ENCODE measurements at places on chromosomes 2 and 18.

DNA sequence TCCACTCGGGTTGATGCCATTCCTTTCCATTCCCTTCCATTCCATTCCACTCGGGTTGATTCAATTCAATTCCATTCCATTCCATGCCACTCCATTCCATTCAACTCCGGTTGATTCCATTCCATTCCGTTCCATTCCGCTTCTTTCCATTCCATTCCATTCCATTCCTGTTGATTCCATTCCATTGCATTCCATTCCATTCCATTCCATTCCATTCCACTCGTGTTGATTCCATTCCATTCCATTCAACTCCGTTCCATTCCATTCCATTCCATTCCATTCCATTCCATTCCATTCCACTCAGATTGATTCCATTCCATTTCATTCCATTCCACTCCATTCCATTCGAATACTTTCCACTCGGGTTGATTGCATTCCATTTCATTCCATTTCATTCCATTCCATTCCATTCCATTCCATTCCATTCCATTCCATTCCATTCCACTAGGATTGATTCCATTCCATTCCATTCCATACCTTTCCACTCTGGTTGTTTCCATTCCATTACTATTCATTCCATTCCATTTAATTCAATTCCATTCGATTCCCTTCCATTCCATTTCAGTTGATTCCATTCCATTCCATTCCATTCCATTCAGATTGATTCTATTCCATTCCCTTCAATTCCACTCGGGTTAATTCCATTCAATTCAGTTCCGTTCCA, 1141.8 kb downstream of the RPIA start:
- DNase-seq, result no peak

DNA sequence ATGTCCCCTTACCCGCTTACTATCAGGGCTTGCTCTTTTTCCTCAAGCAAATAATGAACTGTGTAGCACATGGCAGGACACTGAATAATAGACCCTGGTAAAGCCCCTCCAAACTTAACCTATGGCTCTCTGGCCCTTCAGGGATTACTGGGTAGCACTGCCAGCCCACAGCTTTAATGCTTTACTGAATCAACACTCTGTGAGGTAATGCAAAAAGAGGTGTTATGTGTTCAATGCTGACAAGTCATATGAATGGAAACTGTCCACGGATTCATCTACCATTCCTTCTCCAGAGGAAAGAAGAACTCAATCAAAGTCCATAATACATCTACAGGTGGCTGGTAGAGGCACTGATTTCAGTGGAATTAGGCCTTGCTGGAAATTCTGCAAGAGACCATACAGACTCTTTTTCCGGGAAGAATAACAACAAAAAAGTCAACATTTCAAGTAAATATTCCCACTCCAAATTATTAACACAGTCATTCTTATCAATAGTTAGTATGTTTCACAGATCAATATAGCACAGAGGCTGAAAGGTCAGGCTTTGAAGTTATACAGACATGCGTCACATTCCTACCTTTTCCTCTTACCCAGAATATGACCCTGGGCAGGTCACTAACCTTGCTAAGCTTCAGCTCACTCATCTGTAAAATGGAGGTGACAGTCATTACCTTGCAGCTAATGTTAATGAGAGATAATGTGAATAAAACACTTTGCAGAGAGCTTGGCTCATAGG, 13.8 kb upstream of the MYOM1 start:
- DNase-seq, result no peak

DNA sequence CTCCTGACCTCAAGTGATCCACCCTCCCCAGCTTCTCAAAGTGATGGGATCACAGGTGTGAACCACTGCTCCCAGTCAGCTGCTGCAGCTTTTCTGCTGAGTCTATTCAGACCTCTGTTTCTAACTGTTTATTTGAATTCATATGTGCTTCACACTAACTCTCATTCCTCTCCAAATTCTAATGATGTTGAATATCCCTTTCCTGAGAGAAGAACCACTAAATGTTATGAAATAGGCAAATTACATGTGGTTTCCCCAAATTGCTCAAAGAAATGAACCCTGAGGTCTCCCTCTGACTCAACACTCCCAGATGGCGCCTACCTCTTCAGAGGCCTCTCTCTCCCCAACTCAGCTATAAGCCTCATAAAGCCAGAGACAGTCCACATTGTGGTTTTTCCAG, 98.6 kb downstream of the IRS1 start:
- peak; percentile 90 for DNase-seq

DNA sequence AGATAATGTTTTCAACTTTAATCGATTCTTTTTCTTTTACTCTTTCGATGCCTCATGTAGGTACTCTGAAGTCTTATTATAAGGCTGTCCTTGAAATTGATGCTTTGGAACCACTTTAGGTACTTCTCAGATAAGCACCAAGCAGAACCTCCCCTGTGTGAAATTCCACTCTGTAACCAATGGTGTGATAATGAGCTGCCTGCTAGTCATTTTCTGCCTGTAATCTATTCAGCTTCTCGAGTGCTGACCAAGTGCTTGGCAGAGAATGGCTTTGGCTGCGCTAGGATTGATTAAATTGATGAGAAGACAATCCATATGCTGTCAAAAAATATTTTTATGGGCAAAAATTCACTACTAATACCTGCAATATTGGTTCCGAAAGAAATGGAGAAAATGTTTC, 132.1 kb upstream of the STON1 start:
- no peak for DNase-seq

DNA sequence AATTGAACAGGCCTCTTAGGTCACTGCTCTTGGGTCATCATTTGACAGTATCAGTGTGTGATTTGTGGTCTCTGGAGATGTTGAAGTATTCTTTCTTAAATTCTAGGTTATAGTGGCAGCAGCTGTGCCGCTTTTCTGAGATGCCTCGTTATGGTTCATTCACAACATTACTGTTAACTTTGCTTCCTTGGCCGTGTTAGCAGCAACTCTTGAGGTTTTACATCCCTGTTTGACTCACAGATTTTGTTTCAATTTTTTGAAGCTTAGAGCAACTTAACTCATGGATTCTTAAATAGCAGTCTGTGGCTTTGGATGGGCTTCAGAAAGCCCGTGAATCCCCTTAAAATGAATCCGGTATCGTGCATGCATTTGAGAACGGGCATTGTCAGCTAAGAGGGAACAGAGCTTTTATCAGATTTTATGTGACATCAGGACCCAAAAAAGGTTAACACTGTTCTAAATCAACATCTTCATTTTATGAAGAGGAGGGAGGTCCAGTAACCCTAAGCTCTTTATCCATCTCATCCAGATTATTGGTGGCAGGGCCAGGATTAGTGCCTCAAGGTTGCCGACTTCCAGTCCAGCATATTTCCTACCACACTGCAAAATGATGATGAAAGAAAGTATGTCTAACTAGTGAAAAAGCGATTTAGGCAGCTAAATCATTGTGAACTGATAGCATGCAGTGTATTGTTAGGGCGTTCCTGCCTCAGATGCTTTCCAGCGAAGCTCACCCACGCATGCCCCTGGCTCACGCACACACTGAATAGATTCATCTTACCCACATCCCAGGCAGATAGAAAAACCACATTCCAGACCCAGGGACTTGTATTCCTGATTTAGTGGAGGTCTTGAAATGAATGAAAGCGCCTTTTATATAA, 5.1 kb downstream of the TRIB2 start:
- peak; percentile 24 for DNase-seq
